ENCODE measurements at places on chromosomes 3 and 15. TPM values are rescaled to one million over a fixed set of nuclear protein-coding genes. Genes with fewer than 3 reads are reported as not detected.

The AP3B2 gene
- 138 TPM for polyA plus RNA-seq

- no peak for DNase-seq
Observed at GRCh38 chr3:183360971-183361624, 67.3 kb downstream of the MCF2L2 start.

DNA sequence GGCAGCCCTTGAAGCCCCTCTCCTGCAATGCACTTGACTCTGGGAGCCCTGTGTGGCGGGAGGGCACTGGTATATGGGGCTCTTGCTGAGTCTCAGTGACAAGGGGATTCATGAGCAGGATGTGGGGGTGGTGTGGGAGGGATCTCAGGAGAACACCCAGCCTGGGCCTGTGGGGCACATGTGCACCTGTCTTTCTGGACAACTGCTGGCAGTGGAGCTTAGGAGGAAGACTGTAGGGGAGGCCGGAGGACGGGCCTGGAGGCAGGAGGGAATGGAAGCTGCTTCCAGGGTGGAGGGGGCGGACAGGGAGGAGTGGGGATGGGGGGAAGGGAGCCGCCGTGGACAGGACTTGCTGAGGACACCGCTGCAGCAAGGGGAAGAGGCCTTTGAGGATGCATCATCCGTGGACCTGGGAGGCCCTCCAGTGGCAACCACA is 10.8 kb upstream of the SNRPA1 start:
- no peak for DNase-seq

GRCh38 chr15:65071381-65071811 is 3.6 kb upstream of the RASL12 start:
- no peak for DNase-seq

DNA sequence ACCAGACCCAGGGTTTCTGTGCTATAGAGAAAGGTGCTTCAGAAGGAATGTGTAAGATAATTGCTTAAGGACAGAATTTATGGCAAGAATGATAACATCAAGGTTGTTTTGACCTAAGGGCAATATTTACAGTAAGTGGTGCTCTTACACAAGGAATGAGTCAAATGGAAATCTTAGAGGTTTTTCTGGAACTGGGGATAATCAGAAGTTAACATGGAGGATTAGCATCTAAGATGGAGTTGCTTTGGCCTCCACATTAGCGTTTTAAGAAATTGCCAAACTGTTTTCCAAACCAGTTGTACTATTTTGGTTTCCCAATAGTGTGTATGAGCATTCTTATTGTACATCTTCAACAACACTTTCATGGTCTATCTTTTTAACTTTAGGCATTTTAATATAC is 3.1 kb downstream of the WDR93 start:
- no peak for DNase-seq

GRCh38 chr3:42683875-42684598 is 1.3 kb upstream of the KLHL40 start:
- DNase-seq: no peak

DNA sequence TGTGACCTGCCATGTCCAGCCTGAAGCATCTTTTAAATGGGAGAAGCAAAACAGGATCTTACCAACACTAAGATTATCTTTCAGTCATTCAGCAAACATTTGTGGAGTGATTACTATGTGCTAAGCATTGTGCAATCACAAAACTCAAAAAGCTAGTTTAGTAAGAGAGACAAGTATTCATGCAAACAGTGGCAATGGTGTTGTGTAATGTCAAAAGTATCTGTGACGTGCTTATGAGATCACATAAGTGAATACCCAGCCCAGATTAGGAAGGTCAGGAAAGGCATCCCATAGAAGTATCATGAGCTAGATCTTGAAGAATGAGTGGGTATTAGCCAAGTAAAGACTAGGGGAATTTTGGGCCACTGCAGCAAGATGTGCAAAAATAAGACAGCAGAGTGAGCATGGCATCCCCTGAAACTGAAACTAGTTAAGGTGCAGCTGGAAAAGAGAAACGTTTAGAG is 32.1 kb downstream of the SEC62 start:
- DNase-seq: no peak

The ACSBG1 gene
- 44.2 TPM for polyA plus RNA-seq

GRCh38 chr15:56342653-56343052 is 22.6 kb upstream of the TEX9 start:
- no peak for DNase-seq

Measured in spinal cord (tissue), 10 donors.